ENCODE measurements at places on chromosomes 12 and 14. TPM values are rescaled to one million over a fixed set of nuclear protein-coding genes. Genes with fewer than 3 reads are reported as not detected.

GRCh38 chr12:122206111-122206881 lies 2.8 kb downstream of the B3GNT4 start:
- DNase-seq: no peak

- DNase-seq: no peak
Observed at GRCh38 chr12:31371256-31371620, 45.3 kb upstream of the SINHCAF start.

DNA sequence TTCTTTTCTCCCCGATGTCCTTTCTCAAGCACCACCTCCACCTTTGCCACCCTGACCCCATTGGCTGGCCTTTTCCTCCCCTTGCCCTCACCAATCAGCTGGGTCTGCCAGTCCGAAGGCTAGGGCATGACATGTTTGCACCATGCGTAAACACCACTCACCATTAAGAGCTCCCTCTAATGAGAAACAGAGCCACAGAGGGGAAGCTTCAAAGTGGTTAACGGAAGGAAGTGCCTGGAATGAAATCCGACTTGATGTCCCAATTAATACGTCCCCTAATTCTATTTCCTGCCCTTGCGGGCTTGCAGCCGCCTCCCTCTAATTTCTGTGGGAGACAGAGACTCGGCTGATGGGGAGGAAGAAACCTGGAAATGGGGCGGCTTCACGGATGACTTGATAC lies 318.5 kb upstream of the TBX3 start:
- no peak for DNase-seq

DNA sequence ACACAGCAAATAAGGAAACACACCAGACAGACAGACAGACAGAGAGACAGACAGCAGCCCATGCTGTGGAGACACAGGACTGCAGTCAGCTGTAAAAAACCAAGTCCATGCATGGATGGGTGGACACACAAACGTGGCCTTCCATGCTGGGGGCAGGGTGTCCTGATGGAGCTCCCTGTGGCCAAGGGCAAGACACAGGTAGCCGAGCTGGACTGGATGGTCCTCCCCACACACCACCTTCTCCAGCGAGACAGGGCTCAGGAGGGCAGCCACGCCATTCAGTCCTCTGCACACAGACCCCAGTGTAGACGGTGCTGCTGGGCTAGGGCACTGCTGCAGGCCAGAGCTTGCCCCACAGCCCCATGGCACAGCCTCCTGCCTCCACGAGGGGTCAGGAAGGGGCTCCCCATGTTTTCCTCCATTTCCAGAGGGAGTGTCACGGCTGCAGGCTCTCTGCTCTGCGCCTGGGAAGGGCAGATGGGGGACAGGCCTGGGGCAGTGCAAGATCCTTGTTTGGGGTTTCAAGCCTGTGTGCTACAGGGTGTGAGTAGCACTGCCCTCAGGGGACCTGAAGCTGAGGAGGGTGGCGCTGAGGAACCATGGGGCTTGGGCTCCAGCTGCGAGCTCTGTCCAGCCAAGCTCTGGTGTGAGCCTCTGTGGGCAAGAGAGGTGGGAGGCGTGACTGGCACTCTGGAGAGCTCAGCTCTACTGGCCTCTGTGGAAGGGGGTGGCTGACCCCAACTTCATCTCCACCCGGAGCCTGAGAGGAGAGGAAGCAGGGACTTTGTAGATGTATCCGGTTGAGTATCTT lies 67.9 kb downstream of the GALNT9 start:
- DNase-seq: no peak

The A2M gene
- total RNA-seq: not detected

The YARS2 gene
- 56.6 TPM for total RNA-seq

The HOXC11 gene
- 2.3 TPM for total RNA-seq

Measured in A172 (cell line).